ENCODE measurements at places on chromosomes 5 and 9.

DNA sequence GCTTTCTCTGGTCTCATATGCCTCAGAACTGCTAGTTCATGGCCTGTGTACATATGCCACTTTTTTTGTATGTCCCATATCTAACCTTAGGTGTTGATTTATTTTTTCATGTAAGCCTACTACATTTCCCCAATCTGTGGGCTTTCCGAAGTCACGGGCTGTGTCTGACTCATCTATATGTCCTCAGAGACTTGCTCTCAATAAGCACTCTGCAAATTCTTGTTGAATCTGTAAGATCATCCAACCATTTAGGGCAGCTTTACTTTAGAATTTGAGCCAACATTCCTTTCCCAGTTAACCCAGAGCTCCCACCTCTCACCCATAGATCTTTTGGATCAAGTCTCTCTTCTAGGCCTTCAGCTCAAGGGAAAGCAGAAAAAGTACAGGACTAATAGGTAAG lies 263.4 kb downstream of the SEC61B start:
- no peak for DNase-seq

DNA sequence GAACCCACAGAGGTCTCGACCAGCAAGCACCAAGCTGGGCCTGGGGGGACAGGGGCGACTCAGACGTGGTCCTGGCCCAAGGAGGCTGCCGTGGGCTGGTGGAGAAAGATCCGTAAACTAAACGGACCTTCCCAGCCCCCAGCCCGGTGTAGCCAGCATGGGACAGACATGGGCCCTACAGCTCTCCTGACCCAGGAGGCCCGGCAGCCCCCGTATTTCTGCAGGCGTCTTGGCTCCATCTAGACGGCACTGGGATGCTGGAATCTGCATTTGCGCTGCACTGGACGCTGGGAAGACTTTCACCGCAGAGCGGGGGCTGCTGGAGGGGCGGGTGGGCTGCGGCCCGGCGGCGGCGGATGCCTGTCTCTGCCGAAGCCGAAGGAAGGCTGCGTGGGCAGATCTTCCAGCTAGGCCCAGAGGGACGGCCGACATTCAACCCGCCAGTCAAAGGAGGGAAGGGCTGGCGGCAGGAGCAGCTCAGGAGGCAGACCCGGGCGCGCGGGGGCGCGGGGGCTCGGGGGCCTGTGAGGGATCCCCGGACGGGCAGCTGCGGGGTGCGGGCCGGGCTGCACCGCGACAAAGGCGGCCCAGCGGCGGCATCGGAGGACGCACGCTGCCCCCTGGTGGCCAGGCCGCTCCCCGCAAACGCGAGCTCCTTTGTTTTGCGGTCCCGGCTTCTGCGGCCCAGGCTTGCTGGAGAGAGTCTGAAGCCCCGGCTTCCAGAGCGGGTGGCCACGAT lies 266.2 kb downstream of the NSG2 start:
- peak; percentile 79 for DNase-seq

DNA sequence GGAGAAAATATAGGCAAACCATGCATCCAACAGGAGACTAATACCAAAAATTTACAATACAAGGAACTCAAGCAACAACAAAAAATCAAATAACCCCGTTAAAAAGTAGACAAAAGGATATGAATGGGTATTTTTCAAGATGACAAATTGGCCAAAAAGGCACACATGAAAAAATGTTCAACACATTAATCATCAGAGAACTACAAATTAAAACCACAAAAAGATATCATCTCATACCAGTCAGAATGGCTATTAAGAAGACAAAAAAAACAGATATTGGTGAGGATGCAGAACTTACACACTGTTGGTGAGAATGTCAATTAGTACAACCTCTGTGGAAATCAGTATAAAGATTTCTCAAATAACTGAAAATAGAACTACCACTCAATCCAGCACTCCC lies 35.0 kb downstream of the TEX10 start:
- no peak for DNase-seq

- no peak for DNase-seq
Observed at GRCh38 chr5:54909911-54910870, 75.2 kb downstream of the ESM1 start.

DNA sequence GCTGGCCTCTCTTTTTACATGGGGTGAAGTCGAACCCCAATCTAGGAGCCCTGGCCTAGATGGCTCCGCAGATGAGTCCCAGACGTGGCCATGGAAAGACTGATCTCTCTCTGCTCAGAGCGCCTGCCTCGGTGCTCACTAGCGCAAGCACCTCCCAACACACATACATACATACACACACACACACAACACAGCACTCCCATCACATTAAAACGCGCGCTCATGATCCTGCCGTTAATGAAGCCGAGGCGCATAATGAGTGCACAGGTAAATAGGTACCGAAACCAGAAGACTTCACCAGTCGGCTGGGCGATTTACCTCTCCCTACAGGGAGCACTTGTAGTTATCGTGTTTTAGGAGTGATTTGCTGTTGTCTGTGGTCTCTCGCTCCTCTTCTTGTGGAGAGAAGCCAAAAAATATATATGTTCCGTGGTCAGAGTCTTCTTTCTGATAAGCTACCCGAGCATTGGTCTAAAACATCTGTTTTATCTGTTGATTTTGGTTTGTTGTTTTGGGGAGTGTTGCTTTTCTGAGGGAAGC lies 207.7 kb downstream of the MEF2C start:
- DNase-seq, result no peak

DNA sequence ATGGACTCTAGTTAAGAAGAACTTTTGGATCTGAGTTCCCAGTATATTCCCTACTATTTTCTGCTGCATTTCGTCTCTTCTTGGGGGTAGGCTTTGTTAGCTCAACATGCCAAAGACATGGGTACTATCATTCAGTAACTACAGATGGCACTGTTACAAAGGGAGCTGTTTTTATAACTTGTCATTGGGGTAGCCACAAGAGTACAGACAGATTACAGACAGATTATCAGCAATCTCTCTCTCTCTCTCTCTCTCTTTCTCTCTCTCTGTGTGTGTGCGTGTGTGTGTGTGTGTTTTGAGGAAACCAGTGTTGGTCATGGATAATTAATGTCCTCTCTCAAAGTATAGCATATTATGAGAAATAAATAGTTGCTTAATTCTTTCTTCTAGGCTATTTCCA lies 116.1 kb downstream of the WDR70 start:
- DNase-seq, result no peak

GRCh38 chr5:107404595-107405374 lies 266.0 kb downstream of the EFNA5 start:
- DNase-seq, result no peak

Measured in stimulated activated CD4-positive, alpha-beta T cell treated with anti-CD3 and anti-CD28 coated beads, Interleukin-2, amount 100 ng/mL, for 24 hours (primary cell).